Glomerular endothelial cell (primary cell): ENCODE measurements at places on chromosomes 5 and 9. TPM values are rescaled to one million over a fixed set of nuclear protein-coding genes. Genes with fewer than 3 reads are reported as not detected.

The DNAH5 gene
- total RNA-seq, result 2.0 and 6.6 TPM in 2 replicates

The AGXT2 gene
- not detected in 2 replicates for total RNA-seq

The PTGS1 gene
- 1.1 and 4.2 TPM in 2 replicates for total RNA-seq

The MEF2C gene
- total RNA-seq, result 36.9 and 40.0 TPM in 2 replicates

The FBLL1 gene
- 0.39 and 1.8 TPM in 2 replicates for total RNA-seq
